ENCODE measurements at places on chromosomes 13 and 19.

DNA sequence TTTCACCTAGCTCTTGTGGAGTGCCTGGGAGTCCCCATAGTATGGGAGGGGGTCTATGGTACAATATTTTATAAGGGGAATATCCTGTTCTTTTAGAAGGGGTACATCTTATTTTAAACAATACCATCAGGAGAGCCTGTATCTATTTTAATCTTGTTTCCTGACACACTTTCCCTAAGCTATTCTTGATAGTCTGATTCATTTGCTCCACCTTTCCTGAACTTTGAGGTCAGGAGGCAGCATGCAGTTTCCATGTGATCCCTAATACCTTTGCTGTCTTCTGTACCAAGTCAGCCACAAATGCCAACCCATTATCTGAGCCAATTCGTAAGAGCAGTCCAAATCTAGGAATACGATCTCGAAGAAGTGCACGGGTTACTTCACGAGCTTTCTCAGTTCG lies 86.2 kb downstream of the SLC25A15 start:
- DNase-seq = no peak

DNA sequence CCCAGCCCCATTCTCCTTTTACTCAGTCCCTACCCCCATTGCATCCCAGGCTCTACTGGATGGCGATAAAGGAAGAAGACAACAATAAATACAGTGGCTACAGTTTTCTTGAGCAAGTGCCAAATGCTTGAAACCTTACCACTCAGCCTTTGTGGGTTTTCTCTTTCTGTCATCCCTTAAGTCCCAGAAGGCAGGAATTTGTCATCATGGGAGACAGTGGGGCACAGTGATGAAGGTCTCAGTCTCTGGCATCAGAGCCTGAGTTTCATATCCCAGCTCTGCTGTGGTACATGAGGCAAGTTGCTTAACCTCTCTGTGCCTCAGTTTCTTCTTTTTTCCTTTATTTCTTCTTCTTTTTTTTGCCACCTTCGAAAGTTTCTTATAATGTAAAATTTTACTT lies 5.1 kb upstream of the COMP start:
- no peak for DNase-seq

DNA sequence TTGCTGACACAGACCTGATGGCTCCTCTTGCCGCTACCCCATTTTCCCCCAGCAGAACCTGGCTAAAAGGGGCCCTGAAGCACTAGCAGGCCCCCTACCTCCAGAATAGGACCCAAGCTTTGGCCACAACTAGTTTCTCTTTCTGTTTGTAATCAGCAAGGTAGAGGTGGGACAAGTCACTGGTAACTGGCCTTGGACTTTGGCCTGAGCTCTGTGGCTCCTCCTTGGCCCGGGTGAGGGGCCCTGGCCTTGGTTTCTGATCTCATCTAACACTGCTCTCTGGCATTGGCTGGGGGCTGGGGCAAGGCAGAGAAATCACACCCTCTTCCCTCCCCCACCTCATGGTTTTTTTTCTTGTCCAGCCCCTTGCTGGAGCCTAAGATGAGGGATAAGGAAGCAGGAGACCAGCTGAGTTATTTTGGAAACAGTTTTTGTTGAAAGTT lies 2.1 kb downstream of the CALM3 start:
- no peak for DNase-seq

DNA sequence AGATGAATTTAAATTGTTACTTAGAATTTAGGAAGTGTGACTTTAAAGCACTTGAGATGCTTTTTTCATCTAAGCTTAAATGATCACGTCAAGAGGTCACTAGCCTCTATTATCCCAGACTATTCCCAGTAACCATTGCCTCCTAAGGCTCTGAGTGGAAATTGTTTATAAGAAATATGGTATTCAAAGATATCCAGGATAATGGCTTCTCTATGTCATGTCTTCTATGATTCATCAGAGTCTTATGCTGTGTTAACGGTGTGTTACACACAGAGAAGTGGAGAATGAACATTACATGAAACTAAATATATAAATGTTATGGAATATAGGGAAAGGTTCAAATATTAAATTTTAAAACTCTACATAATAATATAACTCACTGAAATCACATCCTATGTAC lies 79.8 kb upstream of the NBEA start:
- no peak for DNase-seq

DNA sequence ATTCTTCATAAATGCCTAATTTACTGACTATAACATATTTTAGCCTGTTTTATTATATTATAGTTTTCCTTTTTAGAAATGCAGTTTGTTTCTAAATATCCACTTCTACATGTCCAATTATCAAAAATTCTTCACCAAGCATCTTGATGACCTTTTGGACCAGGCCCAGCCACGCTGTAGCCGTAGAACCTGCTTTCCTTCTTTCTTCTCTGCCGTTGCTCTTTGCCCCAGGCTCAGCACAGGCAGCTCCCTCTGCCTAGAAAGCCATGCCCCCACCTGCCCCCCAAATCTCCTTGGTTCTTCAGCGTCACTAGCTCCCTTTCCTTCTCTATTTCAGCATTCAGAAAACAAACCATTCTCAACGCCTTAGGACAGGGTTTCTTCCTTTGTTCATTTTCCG lies 65.4 kb downstream of the ESD start:
- DNase-seq = no peak

- DNase-seq = no peak
Observed at GRCh38 chr13:110628477-110628793, 13.1 kb downstream of the NAXD start.

Data from NCI-H2227 treated with DMSO at 0.1 percent for 48 hours (cell line).